ENCODE measurements at places on chromosomes 2 and 18.
A peak's percentile ranks its signal among the peaks of the same experiment; 100 is the strongest.

DNA sequence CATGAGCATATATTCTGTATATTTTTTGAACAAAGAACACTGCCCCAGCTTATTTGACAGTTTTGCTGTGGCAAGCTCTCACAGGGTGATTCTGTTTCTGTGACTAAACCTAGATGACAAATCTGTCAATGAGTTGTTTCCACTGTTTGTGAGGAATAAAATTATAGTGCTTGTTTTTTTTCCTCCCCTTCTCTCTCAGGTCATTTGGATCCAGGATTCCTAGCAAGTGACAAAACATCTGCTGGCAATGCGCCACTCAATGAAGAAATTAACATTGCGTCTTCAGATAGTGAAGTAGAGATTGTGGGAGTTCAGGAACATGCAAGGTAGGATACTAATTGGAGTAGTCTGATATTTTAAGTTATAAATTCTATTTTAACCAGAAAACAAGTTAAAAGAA is 149.3 kb downstream of the HAUS1 start:
- DNase-seq, result no peak

DNA sequence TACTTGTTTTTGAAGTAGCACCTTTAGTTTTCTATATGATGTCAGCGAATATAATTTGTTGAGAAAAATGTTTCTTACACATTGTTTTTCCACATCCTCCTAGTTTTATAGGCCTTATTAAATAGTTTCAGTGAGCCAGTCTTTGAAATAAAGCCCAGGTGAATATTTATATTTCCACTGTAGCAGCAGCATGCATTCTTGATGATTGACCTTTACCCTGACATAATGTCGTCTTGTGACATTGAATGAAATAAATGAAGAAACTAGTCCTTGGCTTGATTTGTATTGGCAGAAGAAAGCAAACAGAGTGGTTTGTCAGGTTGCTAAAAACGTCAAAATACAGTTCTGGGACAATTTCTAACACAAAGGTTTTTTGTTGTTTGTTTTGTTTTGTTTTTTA is 84.4 kb downstream of the EHBP1 start:
- no peak for DNase-seq

GRCh38 chr2:133146893-133147292 is 421.4 kb downstream of the NCKAP5 start:
- no peak for DNase-seq

GRCh38 chr18:77547757-77548156 is 298.1 kb downstream of the GALR1 start:
- no peak for DNase-seq

DNA sequence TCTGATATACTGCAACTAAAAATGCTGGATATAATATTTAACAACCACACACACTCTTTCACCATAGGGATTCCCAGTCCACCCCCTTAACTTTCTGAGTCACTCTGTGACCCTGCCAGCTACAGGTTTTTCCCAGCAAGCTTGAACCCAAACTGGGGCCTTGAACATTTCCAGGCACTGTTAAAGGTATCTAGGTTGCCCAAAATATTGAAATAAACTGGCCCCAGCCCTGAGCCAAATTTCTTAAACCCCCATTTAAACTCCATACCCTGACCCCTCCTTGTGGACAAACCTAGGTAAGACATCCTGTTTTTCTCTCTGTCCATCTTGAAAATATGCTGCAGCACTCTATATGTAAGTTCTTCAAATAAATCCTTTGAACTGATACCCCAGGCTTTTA is 19.7 kb upstream of the DCTN1 start:
- DNase-seq, result peak; percentile 78

GRCh38 chr2:47232738-47233415 is 77.8 kb upstream of the STPG4 start:
- no peak for DNase-seq

DNA sequence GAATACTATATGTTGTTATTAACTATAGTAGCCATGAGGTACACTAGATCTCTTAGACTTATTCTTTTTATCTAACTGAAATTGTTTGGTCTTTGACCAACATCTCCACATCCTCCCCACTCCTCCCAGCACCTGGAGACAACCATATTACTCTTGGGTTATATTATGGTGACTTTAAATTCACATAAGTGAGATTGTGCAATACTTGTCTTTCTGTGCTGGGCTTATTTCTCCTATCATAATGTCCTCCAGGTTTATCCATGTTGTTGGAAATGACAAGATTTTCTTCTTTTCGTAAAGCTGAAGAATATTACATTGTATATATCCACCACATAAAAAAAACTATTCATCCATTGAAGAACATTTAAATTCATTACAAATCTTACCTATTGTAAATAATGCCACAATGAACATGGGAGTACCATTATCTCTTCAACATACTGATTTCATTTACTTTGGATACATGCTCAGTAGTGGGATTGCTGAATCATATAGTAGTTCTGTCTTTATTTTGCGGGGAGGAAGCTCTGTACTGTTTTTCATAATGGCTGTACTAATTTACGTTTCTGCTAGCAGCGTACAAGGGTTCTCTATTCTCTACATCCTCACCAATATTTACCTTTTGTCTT is 159.2 kb upstream of the SCN7A start:
- no peak for DNase-seq

GRCh38 chr2:175036582-175037018 is 31.4 kb upstream of the CHN1 start:
- peak; percentile 58 for DNase-seq

DNA sequence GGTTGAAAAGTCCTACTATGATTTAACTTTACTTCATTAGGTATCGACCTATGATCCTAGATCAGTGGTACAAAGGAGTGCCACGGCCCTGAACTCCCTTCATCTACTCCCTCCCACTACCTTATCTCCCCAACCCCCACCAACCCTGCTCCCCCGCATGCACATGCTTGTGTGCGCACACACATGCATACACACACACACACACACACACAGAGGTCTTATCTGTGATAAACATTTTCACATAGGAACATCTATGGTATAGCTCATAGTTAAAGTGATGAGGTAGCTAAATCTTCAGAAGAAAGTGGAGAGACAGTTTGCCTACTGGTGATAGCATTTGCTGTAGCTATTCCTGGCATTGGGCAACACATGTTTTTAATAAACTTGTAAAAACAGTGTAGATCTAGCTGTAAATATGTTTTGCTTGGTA is 471.3 kb downstream of the ZEB2 start:
- no peak for DNase-seq

DNA sequence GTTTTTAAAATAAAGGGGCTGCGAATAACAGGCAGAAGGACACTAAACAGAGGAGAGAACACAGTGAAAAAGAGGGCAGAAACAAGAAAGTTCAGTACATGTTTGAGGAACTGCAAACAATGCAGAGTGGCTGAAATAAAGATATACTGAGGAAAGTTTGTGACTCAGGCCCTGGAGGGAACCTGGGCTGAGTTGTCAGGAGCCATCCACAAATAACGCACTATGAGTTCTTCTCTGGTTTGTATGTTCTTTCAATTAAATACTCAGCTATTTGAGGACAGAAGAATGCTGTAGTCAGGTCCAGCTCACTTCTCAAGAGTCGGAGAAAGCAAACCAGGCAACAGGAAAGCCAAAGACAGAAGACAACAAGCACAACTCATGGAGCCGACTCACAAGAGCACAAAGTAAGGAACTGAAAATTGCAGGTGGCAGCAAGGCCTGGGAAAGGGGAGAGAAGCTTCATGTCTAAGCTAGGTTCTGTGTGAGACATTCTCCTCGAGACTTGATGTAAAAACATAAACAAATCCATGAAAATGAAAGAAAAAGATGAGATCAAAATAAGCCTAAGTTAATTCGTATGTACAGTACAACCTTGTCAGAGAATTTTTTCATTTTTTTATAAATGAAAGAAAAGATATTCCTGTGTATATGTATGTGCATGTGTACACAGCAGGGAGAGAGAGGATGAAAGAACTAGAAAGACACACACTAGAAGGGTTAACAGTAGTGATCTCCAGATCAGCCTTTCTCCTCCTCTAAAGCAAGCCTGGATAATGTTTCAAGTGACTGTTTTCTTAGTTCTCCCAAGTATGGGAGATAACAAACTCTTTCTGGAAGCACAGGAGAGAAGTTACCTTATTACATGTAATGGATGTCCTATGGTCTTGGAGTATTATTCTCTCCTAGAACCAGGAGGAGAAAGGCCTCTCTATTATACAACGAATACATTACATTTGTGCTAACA is 41.5 kb downstream of the CHN1 start:
- DNase-seq, result no peak

DNA sequence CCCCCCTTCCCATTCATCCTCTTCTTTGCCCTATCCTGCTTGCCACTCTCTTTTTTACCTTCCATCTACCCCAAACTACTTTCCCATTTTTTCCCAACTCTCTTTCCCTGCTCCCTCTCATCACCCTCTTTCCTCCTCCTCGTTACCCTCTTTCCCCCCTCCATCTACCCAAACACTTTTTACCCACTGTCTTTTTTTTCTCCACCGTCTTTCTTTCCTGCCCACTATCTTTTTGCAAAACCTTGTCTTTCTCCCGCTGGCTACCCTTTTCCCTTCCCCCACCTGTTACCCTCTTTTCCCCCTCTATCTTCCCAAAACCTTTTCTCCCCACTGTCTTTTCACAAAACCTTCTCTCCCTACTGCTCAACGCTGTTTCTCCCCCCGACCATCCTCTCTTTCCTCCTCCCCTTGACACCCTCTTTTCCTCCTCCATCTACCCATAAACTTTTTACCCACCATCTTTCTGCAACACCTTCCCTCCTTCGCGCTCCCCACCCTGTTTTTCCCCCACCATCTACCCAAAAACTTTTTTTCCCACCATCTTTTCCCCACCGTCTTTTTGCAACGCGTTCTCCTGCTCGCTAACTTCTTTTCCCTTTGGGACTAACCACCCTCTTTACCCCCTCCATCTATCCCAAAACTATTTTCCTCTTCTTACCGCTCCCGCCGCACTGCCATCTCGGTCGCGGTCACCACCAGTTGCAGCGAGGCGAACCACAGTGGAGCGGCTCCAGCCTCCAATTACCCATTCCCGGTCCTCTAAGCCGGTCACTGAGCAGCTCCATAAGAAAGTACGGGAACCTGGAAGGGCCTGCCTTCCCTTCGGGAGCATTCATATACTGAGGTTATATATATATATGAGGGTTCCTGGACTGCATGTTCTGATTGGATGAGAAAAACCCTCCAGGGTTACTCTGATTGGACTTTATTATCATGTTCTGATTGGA is 15.0 kb downstream of the CCDC74A start:
- no peak for DNase-seq

- no peak for DNase-seq
Measured at GRCh38 chr2:194822657-194823056, 834.4 kb upstream of the SLC39A10 start.

- no peak for DNase-seq
Measured at GRCh38 chr18:9808295-9809241, 77.2 kb upstream of the TXNDC2 start.

DNA sequence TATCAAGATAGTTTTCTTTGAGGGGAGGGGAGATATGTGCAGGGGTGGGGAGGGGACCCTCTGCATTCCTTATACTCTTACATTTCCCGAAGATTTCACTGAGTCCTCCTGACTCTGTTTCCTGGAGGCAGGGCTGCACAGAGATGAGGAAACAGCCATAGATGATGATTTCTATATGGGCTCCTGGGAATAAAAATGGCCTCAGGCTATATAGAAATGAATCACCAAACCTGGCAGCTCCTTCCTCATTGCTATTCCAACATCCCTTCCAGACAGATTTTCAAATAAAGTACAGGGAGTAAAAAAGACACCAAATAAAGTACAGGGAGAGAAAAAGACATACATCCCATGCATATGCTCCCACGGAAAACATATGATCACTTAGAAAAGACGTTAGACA is 474.8 kb upstream of the RAB6C start:
- DNase-seq, result no peak

DNA sequence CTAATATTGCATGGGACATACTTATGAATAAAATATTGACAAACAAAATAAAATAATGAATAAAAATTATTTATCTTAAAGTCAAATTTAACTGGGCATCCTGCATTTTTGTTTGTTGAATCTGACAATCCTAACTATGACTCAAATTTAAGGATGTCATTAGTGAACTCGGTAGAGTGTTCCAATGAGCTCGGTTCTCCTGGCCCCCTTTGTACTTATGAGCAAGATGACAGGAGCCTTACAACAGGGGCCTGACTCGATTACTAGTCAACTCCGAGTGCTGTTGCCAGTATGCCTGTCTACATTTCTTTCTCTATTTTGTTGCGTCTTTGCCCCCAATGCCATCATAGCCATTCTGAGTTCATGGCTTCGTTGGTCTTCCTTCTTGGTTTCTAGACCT is 40.3 kb downstream of the HRH4 start:
- no peak for DNase-seq

GRCh38 chr2:147937744-147938349 is 82.7 kb downstream of the ORC4 start:
- peak; percentile 46 for DNase-seq

DNA sequence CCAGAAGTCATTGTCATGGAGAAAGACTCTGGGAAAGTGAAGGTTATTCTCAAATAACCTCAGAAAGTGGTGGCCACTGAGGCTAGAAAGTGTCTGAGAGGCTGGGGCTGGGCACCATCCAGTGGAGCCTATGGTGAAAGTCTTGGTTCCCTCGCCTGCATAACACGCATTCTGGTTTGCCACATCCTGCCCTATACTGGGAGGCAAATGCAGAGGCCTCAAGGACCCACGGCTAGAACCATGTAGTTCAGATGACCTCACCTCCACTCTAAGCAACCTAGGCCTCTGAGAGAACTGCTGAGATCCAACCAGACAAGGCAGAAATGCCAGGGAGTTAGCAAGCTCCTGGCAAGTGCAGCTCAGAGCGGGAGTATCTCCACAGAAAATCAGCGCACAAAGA is 5.1 kb downstream of the ITGB6 start:
- DNase-seq, result no peak

GRCh38 chr2:224819075-224819474 is 102.9 kb upstream of the CCDC195 start:
- no peak for DNase-seq

GRCh38 chr18:3305354-3305762 is 43.4 kb downstream of the MYL12B start:
- no peak for DNase-seq

DNA sequence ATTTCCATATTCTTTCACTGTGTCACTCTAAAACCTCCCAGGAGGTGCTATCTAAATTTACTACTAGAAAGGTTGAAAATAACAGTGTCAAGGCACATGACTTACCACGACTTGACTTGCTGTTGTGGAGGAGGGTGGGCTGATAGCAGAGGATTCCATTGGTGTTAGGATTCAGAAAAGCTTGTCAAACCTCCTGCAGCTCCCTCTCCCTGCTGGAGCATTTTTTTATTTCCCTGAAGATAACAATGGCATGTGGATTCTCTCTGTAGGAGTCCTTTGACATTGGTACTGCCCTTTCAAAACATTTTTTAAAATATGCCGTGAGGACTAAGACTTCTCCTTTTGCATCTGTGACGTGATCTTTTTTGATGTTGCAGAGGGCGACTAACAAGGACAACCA is 696.9 kb upstream of the GYPC start:
- no peak for DNase-seq
